ENCODE measurements at places on chromosomes 3 and 15.

DNA sequence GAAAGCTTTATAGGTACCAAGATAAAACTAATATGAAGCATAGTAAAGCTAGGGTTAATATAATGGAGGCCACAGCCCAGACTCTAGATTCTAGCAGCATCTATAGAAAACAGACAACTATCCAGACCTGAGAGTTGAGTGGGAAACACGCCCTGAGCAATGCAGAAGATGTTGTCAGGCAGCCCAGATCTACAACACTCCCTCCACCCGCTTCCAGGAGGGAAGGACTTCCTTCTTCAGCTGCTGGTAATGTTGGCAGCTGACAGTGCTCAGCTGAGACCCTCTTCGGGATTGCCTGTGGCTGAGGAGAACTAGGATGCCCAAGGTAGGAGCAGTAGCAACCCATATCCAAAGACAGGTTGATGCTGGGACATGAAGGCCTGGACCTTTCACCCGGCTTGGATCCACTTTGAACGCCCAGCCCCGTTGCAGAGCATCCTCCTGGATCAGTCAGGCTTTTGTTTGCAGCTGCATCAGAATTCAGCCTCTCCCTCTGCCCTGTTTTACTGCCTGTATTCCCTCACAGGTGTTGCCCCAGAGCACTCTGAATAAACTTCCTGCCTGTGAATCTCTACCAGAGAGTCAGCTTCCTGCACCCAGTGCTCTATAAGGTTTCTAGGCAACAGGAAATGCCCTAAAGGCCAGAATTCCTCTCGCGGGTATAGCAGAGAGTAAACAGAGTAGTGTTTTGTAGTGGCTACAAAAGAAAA, 174.7 kb upstream of the IL12A start:
- no peak for DNase-seq

- DNase-seq: no peak
These were observed 61.7 kb downstream of the FAM227B start for GRCh38 chr15:49558929-49559328.

DNA sequence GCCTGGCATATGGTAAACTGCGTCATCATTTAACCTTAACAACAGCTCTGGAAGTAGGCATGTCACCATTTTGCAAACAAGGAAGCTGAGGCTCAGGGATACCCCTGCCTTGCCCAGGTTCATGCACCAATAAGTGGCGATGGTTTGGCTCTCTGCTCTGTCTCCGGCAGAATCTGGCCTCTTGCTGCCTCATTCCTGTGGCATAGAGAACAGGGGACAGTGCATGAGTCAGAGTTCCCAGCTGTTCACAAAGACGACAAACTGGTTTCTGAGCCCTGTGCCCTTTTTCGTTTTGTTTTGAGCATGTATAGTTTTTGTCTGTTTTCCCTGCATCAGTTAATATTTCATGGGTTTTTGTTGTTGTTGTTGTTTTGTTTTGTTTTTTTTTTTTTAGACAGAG, 236.8 kb downstream of the OPA1 start:
- no peak for DNase-seq

DNA sequence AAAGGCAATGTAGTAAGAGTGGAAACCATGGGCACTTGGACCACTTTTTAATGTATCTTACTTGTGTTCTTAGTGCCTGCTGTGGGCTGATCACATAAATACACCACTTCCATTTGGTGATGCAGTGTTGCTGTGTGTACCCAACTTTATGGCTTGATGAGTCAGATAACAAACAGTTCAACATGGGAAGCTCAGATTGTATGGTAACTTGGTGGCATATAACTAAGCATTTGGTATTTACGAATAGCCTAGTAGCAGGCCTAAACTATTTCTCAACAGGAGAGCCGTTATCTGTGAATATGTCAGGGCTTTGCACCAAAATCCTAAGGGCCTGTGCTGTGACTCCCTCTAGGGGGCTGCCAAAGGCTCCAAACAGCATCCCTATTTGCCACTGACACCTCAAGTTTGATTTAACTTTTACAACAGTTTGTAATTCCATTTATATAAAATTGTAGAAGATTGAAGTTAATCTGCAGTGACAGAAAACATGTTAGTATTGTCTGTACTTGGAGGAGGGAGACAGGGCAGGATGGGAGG, 640.4 kb upstream of the CADM2 start:
- no peak for DNase-seq

- DNase-seq: no peak
These were observed 90.3 kb downstream of the MEX3B start for GRCh38 chr15:81955382-81956062.

GRCh38 chr3:183701744-183702143, 4.1 kb downstream of the YEATS2 start:
- no peak for DNase-seq

GRCh38 chr3:141240286-141240685, 8.7 kb downstream of the PXYLP1 start:
- no peak for DNase-seq

GRCh38 chr3:112334691-112335433, 1.9 kb downstream of the CD200 start:
- no peak for DNase-seq

- DNase-seq: no peak
These were observed 12.0 kb downstream of the FSTL1 start for GRCh38 chr3:120438665-120439370.

DNA sequence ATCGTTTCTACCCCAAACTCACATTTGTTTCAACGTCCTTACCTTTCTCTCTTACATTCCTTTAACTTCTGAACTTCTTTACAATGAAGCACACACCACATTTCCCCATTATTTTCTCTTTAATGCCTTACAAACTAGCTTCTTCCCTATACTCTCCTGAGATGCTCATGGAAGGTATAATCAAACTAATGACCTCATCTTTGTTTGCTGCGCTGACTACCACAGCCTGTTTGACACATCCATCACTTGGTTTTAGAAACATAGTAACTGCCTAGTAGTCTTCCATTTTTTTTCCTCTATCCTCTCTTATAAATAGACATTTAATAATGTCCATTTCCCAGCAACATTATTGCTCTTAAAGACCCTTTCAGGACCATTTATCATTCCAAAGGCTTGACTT, 230.5 kb upstream of the LRTM1 start:
- DNase-seq: no peak

- no peak for DNase-seq
These were observed 71.9 kb upstream of the MBNL1 start for GRCh38 chr3:152196782-152197181.

All from omental fat pad (tissue), 4 donors.